ENCODE measurements at places on chromosomes 1 and 21.

- H3K27ac ChIP-seq = no peak overlapping the region
- DNase-seq = no peak
- peaks cover 3% of the 10 kb centered on the region for H3K27me3 ChIP-seq
- H3K4me1 ChIP-seq = no peaks in the 10 kb centered on the region
Measured at GRCh38 chr21:33039536-33039935, 13.8 kb downstream of the OLIG2 start.

DNA sequence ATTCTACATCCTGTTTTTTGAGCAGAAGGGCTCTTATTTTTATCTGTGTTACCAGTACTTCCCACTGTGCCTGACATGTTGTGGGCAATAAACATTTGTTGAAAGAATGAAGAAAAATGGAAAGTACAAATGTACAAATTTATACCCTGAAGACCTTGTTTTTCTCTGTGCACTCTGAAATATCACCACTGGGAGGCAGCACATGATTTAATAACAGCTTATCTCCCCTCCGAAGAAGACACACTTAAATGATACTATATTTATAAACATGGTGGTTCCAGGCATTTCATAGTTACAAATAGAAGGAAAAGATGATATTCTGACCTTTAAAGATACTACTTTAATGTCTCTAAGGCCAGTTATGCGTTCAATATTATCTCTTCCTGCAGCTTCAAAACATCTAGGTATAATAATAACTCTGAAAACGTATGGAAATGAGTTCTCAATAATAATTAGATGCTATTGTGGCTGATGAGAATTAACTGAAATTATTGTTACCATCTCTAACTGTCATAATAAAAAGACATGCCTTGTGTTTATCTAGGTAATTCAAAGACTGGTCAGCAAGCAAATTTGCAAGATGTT, 12.8 kb downstream of the DYNLT5 start:
- H3K4me1 ChIP-seq = no peaks in the 10 kb centered on the region
- no peaks in the 10 kb centered on the region for H3K36me3 ChIP-seq

GRCh38 chr1:203325026-203325417, 19.7 kb downstream of the BTG2 start:
- no peak for DNase-seq
- peak overlapping the region; percentile 99 for H3K27ac ChIP-seq
- no peaks in the 10 kb centered on the region for H3K36me3 ChIP-seq
- peaks cover 54% of the 10 kb centered on the region for H3K4me1 ChIP-seq
- H3K27me3 ChIP-seq = no peaks in the 10 kb centered on the region

DNA sequence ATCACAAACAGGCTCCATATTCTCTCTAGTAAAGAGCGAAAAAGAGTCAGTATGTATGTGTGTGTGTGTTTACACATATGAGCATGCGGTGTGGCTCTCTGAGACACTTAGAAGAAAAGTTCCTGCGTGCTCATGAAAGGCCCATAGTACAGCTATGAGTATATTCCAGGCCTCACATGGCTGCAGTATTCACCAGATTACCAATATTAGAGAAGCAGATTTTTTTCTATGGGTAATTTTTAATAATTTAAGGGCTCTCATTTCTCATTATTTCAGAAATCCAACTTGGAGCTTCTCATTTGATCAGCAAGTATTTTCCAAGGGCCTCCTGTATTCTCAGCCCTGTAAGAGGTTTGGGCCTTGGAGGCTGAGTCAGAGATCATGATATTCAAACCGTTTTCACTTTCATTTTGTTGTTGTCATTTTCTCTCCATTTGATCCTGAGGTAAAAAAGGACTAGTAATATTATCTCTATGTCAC, 232.9 kb upstream of the SGIP1 start:
- H3K36me3 ChIP-seq = no peaks in the 10 kb centered on the region
- peak overlapping the region; percentile 49 for H3K27ac ChIP-seq
- no peak for DNase-seq
- no peaks in the 10 kb centered on the region for H3K27me3 ChIP-seq
- no peak overlapping the region for H3K4me3 ChIP-seq

- no peaks in the 10 kb centered on the region for H3K36me3 ChIP-seq
- no peak overlapping the region for H3K4me3 ChIP-seq
- no peak overlapping the region for H3K27ac ChIP-seq
- no peaks in the 10 kb centered on the region for H3K27me3 ChIP-seq
Measured at GRCh38 chr1:66214901-66215300, 319.1 kb upstream of the SGIP1 start.

DNA sequence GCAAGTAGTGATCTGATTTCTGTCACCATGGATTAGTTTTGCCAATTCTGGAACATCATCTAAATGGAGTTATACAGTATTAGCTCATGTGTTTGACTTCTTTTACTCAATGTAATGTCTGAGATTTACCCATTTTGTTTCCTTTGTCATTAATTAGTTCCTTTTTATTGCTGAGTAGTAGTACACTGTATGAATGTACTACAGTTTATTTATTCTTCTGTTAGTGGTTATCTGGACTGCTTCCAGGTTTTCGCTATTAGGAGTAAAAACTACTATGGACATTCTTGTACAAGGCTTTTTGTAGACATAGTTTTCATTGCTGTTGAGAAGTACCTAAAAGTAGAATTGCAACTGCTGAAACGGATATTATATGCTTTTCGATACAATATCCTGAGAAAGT, 14.1 kb downstream of the SUCO start:
- H3K27me3 ChIP-seq = no peaks in the 10 kb centered on the region
- H3K4me3 ChIP-seq = no peak overlapping the region
- no peaks in the 10 kb centered on the region for H3K36me3 ChIP-seq
- H3K27ac ChIP-seq = no peak overlapping the region
- H3K4me1 ChIP-seq = no peaks in the 10 kb centered on the region

- H3K27me3 ChIP-seq = no peaks in the 10 kb centered on the region
- H3K27ac ChIP-seq = peak overlapping the region; percentile 76
- peak overlapping the region; percentile 37 for H3K4me3 ChIP-seq
- H3K36me3 ChIP-seq = no peaks in the 10 kb centered on the region
Measured at GRCh38 chr1:190479516-190479915, 1.9 kb upstream of the BRINP3 start.

Measured in colonic mucosa (tissue), 4 donors.